ENCODE measurements at places on chromosomes 12 and 14.

- no peak for DNase-seq
These were observed 320.1 kb downstream of the DAD1 start for GRCh38 chr14:22268875-22269274.

DNA sequence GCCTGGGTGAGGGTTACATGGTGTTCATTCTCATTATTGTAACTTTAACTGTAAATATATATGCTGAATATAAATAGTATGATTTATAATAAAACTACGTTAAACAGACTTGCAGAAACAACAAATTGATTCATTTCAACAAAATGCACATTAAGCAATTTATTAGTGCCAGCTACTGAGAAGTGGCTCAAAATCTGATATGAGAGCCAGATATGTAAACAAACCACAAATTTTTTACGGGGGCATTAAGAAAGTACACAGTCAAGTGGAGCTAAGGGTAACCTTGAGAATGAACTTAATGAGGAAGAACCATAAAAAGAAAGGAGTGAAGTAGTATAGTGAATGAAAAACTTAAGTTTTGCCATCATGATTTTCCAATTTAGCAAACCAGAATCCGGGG is 40.3 kb downstream of the CEP128 start:
- no peak for DNase-seq

- no peak for DNase-seq
These were observed 46.6 kb downstream of the SLC17A8 start for GRCh38 chr12:100403446-100403845.

- DNase-seq, result no peak
These were observed 84.9 kb downstream of the WSCD2 start for GRCh38 chr12:108213871-108214445.

DNA sequence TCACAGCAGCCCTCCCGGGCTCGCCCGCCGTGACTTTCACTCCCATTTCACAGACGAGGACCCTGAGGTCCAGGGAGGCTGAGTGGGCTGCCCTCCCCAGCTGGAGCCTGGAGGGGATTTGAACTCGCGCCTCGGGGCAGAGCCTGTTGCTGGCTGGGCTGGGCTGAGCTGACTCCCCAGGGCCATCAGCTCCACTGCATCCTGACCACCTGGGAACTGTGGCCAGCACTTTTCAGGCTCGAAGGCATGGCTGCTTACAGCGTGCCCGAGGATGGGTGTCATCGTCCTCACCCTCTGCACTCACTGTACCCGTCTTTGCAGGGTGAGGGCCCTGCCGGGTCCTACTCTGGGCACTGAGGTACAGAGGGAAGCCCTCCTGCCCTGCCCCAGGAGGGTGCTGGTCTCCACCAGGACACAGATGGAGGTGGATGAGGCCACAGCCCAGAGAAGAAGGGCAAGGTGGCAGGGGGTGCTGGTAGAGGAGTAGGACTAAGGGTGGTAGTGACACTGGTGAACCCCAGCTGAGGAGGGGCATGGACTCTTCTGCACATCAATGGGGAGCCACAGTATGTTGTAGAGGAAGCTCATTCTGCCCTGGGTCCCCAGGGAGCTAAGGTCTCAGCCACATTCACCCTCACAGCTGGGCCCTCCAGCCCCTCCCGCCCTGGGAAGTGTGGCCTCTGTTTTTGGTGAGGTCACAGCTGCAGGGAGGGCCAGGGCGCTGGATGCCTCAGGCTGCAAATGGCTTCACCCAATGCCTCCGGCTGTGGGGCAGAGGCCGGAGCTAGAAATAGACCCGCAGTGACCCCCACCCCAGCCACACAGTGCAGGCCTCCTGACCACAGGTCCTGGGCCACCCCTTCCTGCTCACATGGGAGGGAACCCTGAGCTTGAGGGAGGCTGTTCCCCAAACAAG is 365.1 kb upstream of the SFSWAP start:
- DNase-seq, result no peak

DNA sequence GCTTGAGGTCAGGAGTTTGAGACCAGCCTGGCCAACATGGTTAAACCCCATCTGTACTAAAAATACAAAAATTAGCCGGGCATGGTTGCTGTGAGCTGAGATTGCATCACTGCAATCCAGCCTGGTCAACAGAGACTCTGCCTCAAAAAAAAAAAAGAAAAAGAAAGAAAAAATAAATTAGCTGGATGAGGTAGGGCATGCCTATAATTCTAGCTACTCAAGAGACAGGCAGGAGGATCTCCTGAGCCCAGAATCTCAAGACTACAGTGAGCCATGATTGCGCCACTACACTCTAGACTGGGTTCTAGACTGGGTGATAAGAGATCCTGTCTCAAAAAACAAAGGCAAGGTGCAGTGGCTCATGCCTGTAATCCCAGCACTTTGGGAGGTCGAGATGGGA is 16.9 kb downstream of the PPP4R3A start:
- DNase-seq, result no peak

- DNase-seq, result no peak
These were observed 110.8 kb downstream of the SEC23A start for GRCh38 chr14:38992067-38992844.

DNA sequence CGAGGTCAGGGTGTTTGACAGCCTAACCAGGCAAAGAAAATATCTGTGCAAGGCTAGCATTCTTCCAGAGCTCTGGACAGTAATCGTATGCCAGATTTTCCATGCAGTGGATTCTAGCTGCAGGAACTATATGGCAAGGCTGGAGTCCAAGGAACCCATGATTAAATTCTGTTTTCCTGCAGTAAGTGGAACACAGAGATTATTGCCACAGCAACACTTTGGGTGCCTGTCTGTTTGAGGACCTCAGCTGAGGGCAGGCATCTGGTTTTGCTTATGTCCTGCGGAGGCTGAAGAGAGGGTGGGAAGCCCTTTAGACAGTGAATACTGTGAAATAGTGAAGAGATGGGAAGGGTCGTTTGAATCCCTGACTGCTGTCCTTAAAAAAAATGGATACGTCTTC is 104.4 kb downstream of the DAD1 start:
- DNase-seq, result no peak

DNA sequence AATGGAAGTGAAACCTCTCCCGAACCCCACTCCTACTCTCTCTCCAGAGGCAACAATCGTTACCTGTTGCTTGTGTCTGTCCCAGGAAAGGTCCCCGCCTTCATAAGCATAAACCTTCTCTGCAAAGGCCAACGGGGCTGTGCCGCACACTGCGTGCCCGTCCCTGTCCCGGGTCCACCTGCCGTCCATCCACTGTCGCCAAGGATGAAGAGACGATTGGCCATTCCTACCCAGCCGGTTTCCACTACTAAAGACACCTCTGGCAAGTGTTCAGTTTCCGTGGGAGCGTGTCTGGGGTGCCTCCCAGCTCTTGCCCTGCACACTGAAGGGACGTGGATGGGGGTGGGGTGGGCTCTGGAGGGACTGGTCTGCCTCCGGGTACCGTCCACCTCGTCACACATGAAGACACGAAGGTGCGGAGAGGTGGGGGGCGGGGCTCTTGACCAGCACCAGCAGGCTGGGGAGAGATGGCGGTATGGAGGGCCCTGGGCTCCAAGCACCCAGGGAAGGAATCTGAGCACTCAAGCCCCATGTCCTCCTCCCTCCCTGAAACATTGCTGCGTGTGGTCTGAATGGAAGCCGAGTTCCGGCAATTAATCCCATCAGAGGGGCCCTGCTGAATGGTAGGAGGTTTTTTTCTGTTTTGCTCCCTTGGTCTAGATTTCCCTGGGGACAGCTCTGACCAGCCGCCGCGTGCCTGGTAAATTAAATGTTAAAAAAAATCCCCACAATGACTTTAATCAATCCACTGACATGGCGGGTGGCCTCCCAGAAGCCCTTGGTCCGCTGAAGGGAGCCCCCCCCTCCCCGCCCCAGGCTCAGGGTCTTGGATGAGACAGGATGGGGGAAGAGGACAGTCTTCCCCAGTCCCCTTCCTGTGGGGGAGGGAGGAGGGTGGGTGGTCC is 4.1 kb upstream of the KIF26A start:
- no peak for DNase-seq

- DNase-seq, result no peak
These were observed 24.3 kb downstream of the SPRING1 start for GRCh38 chr12:116713527-116713926.

DNA sequence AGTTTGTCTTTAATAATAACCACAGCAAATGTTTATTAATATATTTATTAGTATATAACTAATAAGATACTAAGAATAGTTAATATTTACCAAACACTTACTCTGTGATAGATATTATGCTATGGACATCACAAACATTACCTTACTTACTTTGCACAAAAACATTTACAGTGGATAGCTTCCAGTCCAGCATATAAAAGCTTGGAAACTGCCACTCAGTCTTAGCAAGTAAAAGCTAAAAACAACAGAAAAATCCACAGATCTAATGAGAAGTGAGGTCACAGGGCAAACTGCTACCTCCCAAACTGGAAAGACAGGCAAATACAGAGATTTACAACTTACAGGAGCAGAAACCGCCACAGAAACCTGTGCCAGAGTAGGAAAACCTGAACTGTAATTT is 99.8 kb downstream of the METTL25 start:
- DNase-seq, result no peak

- DNase-seq, result no peak
These were observed 53.2 kb downstream of the DACT1 start for GRCh38 chr14:58690801-58691516.

DNA sequence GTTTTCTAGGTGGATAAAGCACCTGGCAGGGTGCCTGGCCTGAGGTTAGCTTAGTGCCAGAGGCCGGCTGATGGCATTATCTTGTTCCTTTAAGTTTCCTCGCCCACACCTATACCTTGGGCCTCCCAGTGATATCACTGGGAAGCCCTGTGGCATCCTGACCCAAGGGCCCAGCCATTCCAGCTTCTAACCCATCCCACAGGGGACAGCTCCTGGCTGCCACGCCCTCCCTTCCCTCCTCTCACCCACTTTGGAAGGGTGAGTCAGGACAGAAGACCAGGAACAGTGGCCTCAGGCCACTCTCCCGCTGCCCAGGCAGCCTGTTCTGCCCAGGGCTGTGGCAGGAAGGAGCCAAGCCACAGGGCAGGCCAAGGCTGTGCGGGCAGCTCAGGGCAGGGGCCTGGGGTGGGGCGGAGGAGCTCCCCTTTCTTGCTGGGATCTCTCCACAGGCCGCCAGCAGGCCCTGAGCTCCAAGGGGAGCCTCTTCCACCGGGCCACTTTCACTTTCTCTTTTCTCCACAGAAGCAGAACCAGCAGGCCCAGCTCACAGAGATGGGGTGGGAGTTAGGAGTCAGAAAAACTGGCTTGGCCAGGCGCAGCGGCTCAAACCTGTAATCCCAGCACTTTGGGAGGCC is 75.1 kb downstream of the IRF2BPL start:
- peak; percentile 44 for DNase-seq

DNA sequence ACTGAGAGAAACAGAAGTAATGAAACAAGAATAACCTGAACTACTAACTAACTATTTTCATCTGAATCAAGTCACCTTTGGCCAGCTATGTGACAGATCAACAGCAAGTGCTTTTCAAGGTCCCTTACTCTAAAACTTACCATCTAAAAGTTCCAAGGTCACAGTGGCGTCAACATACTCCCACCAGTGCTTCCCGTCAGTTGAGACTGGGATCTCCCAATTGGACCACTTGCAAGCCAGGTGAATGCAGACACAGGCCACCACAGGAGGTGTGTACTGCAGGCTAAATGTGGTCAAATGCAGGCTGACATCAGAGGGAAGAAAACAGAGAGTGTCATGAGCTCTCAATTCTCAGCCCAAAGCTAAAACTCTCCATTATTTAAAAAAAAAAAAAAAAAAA is 13.8 kb upstream of the KANSL2 start:
- DNase-seq, result no peak

GRCh38 chr14:77556946-77557345 is 58.3 kb upstream of the ISM2 start:
- DNase-seq, result no peak

- no peak for DNase-seq
These were observed 14.2 kb upstream of the FZD10 start for GRCh38 chr12:130147875-130148596.

DNA sequence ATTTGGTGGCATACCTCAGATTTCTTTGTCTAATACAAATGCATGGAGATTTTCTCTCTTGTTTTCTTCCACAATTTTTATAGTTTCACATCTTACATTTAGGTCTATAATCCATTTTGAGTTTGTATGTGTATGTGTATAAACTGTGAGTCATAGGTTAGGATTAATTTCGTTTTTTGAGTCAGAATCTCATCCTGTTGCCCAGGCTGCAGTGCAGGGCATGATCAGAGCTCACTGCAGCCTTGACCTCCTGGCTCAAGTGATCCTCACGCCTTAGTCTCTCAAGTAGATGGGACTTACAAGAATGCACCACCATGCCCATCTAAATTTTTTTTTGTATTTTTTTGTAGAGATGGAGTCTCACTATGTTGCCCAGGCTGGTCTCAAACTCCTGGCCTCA is 71.6 kb downstream of the OTOGL start:
- DNase-seq, result no peak
